ENCODE measurements at places on chromosomes 2 and 18. TPM values are rescaled to one million over a fixed set of nuclear protein-coding genes. Genes with fewer than 3 reads are reported as not detected.

The G6PC2 gene
- not detected for total RNA-seq

The SMYD1 gene
- not detected for total RNA-seq

The HIBCH gene
- total RNA-seq: 18.6 TPM

The FAM124B gene
- total RNA-seq: 4.7 TPM

Measured in T-helper 2 cell treated with Interferon-gamma antibody and Interleukin-4, amounts not matched to agents 100 ng/mL and 5 ng/mL, for 36 hours (primary cell).